Fibroblast of skin of right quadriceps (primary cell): ENCODE measurements at places on chromosomes 6 and 20.

DNA sequence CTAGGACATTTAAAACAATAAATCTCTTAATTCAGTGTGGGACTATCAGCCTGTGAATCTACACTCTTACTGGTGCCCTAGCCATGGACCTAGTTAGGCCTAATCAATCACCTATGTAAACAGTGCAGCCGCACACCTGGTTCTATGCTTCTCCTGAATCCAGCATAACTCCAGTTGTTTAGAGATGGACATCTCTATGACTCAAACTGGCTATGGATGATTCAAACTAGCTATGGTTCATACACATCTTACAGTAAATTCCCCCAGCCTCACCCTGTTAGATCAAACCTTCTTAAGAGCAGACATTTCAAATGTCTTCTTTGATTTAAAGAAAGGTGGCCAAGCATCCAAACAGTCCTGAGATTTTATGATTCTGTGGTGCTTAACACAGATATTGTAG lies 34.7 kb downstream of the SLC35B3 start:
- no peak for DNase-seq

- DNase-seq: no peak
These were observed 62.8 kb downstream of the UTRN start for GRCh38 chr6:144347933-144348332.

GRCh38 chr6:155444952-155445903 lies 10.4 kb downstream of the NOX3 start:
- DNase-seq: no peak

GRCh38 chr6:650098-650497 lies 6.8 kb downstream of the HUS1B start:
- DNase-seq: no peak

- no peak for DNase-seq
These were observed 54.4 kb downstream of the PCNA start for GRCh38 chr20:5065166-5065878.

GRCh38 chr6:133377219-133377618 lies 136.1 kb downstream of the EYA4 start:
- DNase-seq: no peak

DNA sequence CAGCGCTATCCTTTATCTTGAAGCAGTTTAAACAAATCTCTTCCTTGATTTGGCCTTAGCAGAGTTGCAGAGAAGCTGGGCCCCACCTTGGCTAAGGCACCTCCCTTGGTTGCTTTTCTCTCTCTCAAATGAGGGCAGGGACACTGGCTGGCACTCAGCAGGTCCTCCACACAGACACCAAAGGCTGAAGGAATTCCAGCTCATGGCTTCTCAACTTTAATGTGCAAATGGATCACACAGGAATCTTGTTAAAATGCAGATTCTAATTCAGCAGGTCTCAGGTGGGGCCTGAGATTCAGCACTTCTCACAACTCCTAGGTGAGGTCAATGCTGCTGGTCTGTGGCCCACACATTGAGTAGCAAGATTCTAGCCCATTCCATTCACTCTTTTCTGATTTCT lies 25.7 kb downstream of the RIMS4 start:
- DNase-seq: no peak

DNA sequence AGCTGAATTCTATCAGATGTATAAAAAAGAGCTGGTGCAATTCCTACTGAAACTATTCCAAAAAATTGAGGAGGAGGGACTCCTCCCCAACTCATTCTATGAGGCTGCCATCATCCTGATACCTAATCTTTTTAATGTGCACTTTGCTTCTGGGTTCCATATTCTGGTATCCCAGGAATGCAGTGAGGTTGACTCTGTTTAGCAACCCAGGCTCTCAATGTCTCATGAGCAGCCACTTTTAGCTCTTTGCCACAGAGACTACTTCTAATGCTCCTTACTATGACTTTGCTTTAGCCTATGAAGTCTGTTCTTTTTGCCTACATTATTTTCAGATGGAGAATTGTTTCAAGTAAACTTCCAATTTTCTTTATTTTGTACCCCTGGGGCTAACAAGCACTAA lies 185.5 kb upstream of the NRSN1 start:
- DNase-seq: no peak

DNA sequence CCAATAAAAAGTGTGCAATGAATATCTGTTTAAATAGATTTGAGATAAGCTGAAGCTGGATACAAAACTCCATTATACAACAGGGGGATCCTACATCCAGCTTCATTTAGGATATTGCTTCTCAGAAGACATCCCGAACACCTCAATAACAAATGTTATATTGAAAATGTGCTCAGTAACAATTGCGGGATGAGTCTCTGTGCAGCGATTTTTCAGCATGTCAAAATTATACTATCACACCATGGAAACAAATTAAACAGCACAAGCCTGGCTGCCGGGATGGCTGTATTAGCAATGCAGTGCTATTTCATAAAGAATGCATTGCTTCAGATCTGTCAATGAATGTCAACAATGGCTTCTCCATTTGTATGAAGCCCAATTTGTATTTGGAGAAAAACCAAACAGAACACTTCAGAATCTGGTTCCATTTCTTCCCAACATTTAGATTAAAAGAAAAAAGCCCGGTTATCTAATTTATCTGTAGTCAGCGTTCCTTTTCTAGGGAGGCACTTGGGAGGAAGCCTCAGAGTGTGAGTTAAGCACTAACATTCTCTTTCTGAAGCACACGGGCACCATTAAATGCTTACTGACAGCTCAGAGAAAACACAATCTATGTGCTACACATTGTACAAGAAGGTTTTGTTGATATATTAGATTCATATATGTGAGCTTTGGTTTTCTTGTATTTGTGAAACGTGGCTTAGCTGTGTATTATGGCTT lies 310.9 kb upstream of the AGPAT4 start:
- no peak for DNase-seq

GRCh38 chr6:134178161-134179044 lies 126.0 kb upstream of the SLC2A12 start:
- DNase-seq: peak; percentile 95

- no peak for DNase-seq
These were observed 508 bp upstream of the METTL24 start for GRCh38 chr6:110358553-110359160.

DNA sequence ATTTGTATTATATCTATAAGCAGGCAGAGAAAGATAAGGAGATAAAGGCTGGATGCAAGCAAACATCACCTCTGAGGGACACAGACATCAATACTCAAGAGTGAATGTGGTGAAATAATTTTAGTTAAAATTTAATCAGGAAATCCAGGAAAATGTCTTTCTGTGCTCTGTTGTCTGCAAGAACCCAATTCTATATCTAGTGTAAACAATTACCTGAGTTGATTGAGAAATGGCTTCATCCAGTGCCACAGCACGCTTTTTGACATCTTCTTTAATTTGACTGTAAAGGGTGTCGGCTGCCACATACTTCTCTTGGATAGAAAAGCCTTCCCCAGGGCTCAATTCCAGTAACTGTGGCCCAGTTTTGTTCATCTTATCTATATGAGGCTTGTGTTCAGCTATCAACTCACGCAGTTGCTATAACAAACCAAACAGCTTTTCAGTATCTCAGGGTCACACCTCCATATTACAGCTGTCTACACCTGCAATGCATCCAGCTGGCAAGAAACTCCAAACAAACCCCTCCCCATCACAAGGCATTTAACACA lies 131.6 kb downstream of the DST start:
- DNase-seq: no peak

GRCh38 chr6:10847684-10848083 lies 9.3 kb upstream of the MAK start:
- no peak for DNase-seq

DNA sequence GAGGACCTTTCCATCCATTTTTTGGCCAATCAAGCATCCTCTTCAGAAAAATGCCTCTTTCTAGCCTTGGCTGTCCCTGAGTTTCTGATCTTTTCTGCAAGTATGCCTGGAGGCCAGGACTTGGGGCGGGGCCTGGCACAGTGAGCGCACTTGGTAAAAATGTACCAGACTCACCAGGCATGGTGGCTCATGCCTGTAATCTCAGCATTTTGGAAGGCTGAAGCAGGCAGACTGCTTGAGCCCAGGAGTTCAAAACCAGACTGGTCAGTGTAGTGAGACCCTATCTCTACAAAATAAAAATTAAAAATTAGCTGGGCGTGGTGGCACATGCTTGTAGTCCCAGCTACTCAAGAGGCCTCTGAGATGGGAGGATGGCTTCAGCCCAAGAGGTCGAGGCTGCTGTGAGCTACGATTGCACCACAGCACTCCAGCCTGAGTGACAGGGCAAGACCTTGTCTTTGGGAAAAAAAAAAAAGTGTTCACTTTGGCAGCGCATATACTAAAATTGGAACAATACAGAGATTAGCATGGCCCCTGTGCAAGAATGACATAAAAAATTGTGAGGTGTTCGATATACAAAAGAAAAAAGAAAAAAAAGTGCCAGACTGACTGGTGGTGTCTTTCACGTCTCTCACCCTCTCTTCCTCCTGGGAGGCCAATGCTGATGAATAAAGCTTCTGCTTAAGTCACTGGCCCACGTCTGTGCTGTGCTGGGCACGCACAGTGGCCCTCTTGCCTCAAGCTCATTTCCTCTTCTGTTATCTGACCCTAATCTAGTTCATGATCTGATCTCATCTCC lies 18.1 kb upstream of the SLC9A8 start:
- DNase-seq: no peak

DNA sequence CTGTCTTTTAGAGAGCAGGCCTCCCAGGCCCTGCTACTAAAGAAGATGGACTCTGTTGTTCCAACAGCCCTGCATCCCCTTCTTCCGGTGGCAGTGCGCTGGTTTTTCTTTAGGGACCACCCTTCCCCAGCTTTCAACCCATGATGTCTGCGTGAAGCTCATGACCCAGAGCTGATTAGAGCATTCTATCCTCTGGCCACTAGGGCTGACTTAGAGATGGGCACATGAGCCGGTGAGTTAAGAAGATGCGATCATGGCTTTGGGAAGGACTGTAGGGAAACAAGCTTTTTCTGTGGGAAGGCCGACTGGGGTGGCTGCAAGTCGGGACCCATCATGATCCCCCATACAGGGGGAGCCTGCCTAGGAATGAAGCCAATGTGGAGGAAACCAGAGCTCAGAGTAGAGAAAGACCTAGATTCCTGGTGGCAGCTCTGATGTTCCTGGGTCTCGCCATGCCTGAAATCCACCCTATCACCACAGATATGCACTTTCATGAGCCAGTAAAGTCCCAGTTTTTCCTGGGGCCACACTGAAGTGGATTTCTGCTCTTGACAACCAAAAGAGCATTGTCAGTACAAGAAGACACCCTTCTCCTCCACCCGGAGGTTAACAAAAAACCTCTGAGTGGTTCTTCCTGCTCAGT lies 29.1 kb upstream of the STX16 start:
- no peak for DNase-seq

GRCh38 chr6:164035900-164036485 lies 621.5 kb downstream of the QKI start:
- no peak for DNase-seq

DNA sequence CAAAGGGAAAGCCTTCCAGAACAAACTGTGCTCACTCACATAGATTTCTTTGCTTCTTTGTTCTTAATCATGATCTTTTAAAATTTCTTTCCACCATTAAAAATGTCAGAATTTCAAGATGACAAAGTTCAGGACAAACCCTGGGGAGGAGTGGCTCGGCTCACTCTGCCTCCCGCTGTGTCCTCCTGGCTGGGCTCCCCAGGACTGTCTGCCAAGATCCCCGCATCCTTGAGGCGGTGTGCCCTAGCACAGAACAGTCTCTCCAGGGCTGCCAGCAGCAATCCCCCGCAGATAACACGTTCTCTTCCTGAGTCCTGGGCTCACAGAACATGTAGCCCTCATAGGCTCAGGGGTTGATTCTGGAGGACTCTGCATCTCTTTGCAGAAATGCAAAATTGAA lies 98.4 kb upstream of the KCNG1 start:
- DNase-seq: no peak

DNA sequence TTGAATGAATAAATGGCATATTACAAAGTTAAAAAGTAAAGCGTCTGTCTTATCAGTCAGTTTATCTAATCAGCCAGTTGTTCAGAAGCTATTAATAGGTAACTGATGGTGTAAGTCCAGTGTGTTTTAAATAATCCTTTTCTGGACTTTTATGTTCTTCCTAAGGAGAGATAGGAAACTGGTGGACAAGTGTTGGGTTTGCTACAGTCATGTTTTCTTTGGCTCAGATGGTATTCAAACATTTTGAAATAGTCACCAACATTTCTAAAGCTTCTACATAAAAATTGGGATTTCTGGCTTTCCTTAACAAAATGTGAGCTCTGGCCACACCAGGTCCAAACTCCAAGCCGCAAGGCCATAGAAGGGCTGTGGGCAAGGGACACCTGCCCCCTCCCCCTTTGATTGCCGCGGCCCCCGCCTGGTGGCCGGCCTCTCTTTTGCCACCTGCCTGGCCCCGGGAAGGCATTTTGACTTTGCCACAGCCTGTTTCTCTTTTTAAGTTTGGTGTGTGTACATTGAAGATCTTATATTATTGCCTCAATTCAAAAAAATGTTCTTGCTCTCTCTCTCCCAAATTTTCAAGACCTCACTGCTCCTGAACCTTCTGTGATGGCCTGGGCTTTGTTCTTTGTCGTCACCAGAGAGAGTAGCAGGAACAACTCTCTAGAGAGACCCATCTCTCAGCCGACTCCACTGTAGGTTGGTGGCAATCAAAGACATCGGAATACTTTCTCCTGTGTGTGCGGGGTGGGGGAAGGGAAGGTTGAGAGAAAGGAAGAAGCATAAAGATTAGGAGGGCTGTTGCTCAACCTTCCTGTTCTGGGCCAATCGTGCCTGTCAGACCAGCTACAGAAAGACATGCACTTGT lies 84.0 kb upstream of the ZNF217 start:
- no peak for DNase-seq

DNA sequence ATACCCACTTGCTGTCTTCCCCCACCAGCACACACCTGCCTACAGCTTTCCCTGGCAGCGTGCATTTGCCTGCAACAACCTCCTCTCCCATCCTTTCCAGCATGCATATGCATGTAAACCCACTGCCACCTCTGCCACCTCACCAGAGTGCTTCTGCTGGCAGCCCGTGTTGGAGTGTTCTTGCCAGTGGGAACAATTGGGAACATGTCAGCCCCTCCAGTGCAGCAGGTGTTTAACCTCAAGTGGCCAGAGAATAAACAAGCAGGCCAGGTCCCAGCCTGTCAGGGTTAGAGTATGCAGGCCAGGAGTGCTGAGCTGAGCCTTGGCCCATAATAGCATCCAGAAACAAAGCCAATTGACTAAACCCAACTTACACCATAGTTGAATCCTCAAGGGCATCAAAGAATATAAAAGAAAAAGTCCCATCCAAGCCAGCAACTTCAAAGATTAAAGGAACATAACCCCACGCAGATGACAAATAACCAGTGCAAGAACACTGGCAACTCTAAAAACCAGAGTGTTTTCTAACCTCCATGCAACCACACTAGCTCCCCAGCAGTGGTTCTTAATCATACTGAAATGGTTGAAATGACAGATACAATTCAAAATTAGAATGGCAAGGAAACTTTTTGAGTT lies 1212.1 kb upstream of the CITED2 start:
- DNase-seq: no peak

DNA sequence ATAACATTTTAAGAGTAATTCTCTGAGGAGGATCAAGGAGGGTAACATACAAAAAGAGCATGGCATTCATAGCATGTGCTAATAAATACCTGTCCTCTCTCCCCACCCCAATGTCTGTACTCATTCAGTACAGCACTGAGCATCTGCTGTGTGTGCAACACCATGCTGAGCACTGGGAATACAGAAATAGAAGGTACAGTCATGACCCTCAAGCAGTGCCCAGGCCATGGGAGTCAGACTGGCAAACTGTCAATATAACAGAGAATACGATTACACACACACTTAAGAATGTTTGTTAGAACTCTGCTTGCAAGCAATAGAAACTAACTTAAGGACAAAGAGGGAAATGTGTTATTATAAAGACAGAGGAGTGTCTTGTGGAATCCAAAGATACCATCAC lies 24.7 kb upstream of the ZFAND3 start:
- DNase-seq: peak; percentile 46

- DNase-seq: no peak
These were observed 564.9 kb upstream of the CITED2 start for GRCh38 chr6:139939189-139939979.
